ENCODE measurements at places on chromosomes 13 and 19. TPM values are rescaled to one million over a fixed set of nuclear protein-coding genes. Genes with fewer than 3 reads are reported as not detected.
A peak's percentile ranks its signal among the peaks of the same experiment; 100 is the strongest.

- peak; percentile 99 for DNase-seq
These were observed 73.7 kb downstream of the CYSLTR2 start for GRCh38 chr13:48727241-48728011.

PALM3 gene
- not detected for total RNA-seq

DNA sequence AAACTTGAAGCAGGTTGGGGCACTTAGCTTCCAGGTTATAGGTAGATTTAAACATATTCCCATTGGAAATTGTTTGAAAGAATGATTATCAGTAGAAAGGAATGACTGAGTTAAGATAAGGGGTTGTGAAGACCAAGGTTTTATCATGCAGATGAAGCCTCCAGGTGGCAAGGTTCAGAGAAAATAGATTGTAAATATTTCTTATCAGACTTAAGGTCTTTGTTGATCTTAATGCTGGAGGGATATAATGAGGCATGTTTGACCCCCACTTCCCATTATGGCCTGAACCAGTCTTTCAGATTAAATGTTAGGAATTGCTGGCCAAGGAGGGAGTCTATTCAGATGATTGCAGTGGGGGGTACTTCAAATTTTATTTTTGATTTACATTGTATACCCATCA lies 1486.5 kb upstream of the PRR20A start:
- DNase-seq = no peak

- DNase-seq = peak; percentile 16
These were observed 144.0 kb downstream of the KDM4B start for GRCh38 chr19:5112681-5113575.

GRCh38 chr13:68304286-68304893 lies 1074.3 kb upstream of the PCDH9 start:
- DNase-seq = peak; percentile 2

C19orf18 gene
- under 0.01 TPM for total RNA-seq

ZNF575 gene
- total RNA-seq = 0.64 TPM

DNA sequence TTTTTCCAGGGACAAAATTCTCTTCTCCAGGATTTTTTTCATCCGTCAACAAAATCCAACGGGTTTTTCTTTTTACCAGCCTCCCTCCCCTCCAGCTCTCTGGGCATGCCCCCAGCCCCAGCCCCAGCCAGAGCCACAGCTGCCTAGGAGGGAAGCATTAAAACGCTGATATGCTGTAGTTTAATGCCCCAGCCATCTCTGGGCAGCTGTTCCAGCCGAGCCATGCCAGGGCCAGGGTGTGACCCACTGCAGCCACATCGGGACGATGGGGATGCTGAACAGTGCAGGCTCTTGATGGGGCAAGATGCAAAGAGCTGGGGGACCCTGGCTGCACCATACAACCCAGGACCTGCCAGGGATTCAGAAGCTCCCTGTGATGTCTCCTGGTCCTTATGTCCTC lies 32.1 kb downstream of the TSHZ3 start:
- no peak for DNase-seq

- DNase-seq = no peak
These were observed 1471.7 kb downstream of the UQCRFS1 start for GRCh38 chr19:27741236-27741635.

GRCh38 chr19:18475004-18475453 lies 37.1 kb upstream of the ISYNA1 start:
- DNase-seq = no peak

- DNase-seq = no peak
These were observed 1.9 kb downstream of the GALP start for GRCh38 chr19:56177564-56178243.

GRCh38 chr19:34269489-34269888 lies 15.1 kb downstream of the GARRE1 start:
- no peak for DNase-seq

MTMR6 gene
- total RNA-seq = 28.3 TPM

GJB2 gene
- not detected for total RNA-seq
